Caki2 (cell line): ENCODE measurements at places on chromosomes 7 and 10. TPM values are rescaled to one million over a fixed set of nuclear protein-coding genes. Genes with fewer than 3 reads are reported as not detected.
A peak's percentile ranks its signal among the peaks of the same experiment; 100 is the strongest.

DNA sequence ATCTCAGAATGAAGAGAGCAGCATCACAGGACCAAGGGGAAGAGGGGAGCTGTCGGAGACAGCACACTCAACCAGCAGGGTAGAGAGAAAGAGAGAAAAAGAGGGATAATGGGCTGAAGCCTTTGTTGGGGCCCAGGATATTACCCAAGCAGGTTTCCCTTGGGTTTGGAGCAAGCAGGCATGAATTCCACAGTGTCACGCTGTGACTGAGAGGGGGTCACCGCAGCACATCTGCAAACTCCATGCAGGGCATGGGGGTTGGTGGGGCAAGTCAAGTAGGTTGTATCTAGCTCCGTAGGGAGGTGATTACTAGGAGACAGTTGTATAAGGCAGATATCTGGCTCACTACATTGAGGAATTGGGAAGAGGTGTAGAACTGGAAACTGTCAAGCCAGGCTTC lies 42.2 kb upstream of the SEMA3E start:
- DNase-seq = no peak

DNA sequence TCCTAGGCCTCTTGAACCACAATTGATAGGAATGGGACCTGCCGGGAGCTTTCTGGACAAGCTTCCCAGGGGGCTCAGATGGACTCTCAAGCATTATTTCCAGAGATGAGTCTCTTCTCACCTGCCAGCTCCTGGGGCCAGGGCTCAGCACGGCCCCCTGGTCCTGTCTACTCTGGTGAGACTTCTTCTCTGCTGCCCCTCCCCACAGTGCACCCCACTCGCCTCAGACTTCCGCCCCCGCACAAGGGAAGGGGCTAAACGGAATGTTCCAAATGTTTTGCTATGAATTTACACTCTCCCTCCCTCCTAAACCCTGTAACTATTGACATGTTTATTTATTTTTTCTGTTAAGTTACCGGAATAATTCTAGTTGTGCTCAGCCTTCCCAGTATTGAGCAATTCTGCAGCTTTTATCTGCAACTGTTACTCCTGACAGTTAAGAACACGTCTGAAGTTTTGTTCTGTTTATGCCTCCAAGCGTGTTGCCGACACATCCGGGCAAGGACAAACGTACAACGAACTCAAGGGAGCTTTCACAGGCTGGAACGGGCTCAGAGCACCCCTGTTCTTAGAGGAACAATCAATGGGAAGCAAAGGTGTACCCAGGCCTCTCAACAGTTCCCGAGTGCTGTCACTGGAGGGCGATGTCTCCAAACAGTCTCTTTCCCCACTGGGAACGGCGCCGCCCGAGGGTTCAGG lies 55.2 kb downstream of the FHIP2A start:
- peak; percentile 66 for DNase-seq

DNA sequence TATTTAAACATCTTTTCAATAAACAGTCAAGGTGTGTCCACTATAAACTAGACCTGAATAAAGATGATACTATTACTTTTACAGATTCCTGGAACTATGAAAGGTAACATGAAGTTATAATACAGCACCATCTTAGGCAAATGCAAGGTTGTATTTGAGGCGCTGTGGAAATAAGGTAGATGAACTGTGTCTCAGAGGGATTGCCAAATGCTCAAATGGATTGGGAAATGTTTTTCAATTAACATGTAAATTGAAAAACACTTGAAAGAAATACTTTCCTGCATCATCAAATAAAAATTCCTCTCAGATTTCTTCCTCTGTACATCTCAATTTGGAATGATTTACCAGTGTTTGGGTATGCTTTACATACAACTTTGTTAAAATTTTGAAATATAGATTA lies 139.4 kb downstream of the DKK1 start:
- DNase-seq = no peak

DNA sequence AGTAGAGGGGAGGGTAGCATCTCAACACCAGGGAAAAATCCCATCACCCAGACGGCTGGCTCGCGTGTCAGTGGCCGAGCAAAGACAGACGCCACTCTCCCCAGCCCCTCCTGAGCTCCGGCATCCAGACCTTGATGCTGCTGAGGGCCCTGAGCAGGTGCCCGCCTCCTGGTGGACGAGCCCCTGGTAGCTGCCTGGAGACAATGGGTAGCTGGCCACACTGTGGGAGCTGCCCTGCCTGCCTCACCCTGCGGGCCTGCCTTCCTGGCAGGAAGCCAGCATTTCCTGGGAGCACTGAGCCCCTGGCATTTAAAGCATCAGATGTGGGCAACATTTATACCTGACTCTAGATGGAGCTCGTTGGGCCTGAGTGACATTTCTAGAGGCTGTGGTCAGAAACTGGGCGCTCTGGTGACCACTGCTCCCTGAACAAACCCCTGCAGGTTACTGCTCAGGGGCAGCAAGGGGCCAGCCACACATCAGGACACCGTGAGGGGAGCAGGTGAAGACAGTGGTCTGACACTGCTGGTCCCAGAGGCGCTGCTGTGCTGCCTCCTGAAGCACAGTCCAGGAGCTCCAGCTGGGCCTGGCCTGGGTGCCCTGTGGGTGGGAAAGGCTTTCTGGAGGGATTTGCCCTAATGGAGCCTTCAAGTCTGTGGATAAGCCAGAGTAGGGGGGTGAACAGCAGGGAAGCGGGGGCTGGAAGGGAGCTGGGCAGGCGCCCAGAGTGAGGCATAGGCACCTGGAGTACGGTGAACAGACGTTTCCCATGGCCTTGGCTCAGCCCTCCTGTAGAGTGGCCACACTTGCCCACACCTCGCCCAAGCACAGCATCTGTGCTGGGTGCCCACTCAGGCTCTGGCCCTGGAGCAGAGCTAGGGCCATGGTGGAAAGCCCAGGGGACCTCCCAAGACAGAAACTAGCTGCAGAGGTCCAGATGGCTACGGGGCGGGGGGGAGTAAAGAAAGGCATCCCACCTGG lies 138.7 kb downstream of the MAPK8 start:
- no peak for DNase-seq

- DNase-seq = peak; percentile 99
Observed at GRCh38 chr10:42475168-42476098, 162.9 kb downstream of the ZNF33B start.

GRCh38 chr7:98189559-98189958 lies 21.7 kb upstream of the BHLHA15 start:
- DNase-seq = no peak

GRCh38 chr10:88037623-88038022 lies 174.2 kb downstream of the PTEN start:
- no peak for DNase-seq

Gene ODAD2
- total RNA-seq = 0.30 TPM in 1 of 2 replicates, not detected in the other

Gene LRRC4
- total RNA-seq = not detected in 2 replicates

- no peak for DNase-seq
Observed at GRCh38 chr7:141377906-141378305, 173.3 kb upstream of the AGK start.

- no peak for DNase-seq
Observed at GRCh38 chr7:158789842-158790241, 39.5 kb downstream of the ESYT2 start.

Gene COX15
- 25.3 and 27.8 TPM in 2 replicates for total RNA-seq

Gene ZPBP
- total RNA-seq = not detected in 2 replicates

GRCh38 chr10:102234888-102235597 lies 6.3 kb downstream of the PITX3 start:
- no peak for DNase-seq

DNA sequence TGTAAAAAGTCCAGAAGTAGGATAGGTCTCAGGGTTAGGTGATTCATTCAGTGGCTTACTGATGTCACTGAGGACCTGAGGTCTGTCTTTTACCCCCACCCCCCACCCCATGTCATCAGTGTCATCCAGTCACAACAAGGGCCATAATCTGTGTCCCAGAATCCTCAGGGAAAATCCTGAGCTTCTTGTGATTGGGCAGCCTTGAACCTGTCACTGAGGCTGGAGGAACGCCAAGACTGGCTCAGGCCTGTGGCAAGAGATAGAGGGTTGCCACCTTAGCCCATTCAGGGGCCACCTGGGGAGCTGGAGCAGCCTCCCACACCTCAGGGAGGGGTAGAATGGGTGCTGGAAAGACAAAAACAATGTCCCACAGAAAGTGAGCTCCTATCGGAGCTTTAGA lies 29.7 kb downstream of the NUB1 start:
- no peak for DNase-seq

Gene SUFU
- total RNA-seq = 0.84 and 2.9 TPM in 2 replicates

DNA sequence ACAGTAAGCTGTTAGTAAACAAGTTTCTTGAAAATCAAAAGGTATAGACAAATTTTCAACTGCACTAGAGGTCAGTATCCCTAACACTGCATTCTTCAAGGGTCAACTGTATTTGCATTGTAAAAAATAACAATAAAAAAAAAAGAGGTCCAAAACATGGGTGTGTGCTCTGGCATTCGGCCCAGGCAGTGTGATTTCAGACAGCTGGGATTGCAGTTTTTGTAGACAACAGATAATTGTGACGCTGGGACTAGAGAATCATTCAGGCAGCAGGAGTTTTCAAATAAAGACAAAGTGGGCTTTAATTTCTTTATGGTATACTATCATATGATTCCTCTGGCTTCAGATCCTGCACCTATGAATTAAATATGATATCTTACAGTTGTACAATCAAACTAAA lies 543.2 kb upstream of the SEMA3D start:
- no peak for DNase-seq
